ENCODE measurements at places on chromosomes 3 and 15.

- DNase-seq: no peak
Observed at GRCh38 chr3:171200052-171200749, 173.7 kb upstream of the SLC2A2 start.

- DNase-seq: no peak
Observed at GRCh38 chr3:113212150-113212843, 940 bp downstream of the BOC start.

DNA sequence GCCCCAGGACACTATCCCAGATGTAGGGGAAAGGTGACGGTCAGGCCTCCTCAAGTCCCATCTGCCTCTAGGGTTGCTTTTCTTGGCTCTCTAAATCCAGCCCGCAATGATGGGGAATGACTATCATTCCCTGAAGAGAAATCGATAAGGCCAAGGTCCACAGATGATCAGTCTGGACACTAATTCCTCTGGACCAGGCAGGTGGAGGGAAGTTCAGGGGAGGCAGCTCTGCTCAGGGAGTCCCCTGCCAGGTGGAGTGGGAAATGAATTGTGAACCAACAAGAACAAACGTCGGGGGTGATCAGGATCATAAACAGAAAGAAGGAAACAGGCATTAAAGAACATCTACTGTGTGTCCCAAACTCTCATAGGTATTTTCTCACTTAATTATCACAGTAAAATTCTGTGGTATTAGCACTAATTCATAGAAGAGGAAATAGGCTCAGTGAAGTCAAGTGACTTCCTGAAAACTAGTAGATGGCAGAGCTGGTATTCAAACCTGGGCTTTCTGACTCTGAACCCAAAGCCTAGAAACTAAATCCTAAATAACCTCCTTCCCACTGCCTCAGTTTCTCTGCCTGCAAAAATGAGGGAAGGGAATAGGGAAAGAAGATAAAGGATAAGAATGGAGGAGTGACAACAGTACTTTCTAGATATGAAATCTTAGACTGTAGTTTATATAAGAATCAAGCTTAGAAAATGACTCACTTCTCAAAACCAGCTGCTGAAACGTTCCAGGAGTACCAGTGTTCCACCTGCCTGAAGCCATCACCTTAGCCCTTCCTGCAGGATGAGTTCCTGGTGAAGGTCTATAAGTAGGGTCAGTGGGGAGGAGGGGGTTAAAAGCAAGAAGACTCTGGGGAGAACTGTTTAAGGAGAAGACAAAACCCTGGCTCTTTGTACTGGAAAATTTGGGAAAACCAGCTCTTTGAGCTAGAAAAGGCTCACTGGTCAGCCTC lies 7.5 kb downstream of the BMF start:
- DNase-seq: no peak

- DNase-seq: no peak
Observed at GRCh38 chr3:38542401-38543298, 46.5 kb downstream of the EXOG start.

- no peak for DNase-seq
Observed at GRCh38 chr3:71008350-71008935, 575.1 kb downstream of the FOXP1 start.

DNA sequence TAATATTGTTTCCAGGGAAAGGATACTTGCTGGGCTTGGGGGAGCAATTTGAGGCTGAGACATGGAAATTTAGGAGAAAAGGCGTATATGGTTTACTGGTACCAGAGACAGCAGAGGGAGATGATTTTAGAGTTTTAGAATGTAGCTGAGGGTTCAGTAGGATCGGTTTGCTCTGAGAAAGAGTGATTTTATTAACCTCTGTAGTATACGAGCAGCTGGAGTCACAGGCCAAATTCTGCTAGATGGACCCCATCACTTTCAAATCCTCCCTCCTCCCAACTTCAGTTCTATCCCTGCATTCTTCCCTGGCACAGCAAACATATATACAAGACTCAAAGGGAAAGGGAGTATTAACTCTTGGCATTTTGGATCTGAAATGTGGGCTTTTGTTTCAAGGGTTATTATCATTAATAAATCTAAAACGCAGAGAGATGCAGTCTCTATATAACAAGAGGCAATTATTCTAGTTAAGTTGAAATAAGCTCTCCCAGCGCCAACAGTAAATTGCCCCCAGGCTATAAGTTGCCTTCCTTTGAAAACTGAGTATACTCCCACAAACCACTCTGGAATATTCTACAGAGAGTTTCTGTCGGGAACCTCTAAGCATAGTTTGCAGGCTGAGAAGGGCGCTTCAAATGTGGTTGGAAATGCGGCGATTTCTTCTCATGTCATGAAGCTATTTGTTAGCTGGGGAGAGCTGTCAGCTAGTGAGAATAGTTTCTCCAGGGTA lies 5.4 kb downstream of the CRABP1 start:
- no peak for DNase-seq

Measured in COR-L47 (cell line).